HuH-7.5 (cell line): ENCODE measurements at places on chromosomes 5 and 9.

DNA sequence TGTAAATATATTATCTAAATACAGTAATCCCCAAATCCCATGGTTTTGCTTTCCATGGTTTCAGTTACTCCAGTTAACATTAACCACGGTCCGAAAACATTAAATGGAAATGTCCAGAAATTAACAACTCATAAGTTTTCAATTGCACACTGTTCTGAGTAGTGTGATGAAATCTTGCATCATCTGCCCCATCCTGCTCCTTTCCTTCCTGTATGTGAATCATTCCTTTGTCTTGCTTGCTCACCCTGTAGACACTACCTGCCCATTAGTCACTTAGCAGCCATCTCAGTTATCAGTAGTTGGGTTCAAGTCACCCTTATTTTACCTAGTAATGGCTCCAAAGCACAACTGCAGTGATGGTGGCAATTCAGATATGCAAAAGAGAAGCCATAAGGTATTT, 1568.5 kb upstream of the WWC1 start:
- DNase-seq, result no peak

- peak; percentile 29 for DNase-seq
Measured at GRCh38 chr5:61790678-61791077, 458.6 kb downstream of the ZSWIM6 start.

DNA sequence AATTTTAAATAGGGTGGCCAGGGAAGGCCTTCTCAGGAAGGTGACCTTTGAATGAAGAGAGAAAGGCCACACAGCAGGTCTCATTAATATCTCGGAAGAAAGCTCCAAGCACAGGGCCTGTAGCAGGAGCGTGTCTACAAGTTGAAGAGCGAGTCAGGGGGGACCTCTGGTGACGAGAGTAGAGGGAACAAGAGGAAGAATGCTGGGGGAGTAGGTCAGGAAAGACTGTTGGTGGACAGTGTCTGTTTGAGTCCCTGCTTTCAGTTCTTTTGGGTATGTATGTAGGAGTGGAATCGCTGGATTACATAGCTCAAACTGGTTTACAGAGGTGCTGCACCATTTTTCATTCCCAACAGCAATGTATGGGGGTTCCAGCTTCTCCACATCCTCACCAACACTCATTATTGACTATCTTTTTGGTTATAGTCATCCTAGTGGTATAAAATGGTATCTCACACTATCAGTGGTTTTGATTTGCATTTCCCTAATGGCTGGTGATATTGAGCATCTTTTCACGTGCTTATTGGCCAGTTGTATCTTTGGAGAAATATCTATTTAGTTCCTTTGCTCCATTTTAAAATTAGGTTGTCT, 55.8 kb downstream of the NUP214 start:
- no peak for DNase-seq

- no peak for DNase-seq
Measured at GRCh38 chr9:82938426-82939218, 124.3 kb downstream of the RASEF start.

GRCh38 chr5:65727491-65728156, 5.6 kb downstream of the NLN start:
- DNase-seq, result no peak

DNA sequence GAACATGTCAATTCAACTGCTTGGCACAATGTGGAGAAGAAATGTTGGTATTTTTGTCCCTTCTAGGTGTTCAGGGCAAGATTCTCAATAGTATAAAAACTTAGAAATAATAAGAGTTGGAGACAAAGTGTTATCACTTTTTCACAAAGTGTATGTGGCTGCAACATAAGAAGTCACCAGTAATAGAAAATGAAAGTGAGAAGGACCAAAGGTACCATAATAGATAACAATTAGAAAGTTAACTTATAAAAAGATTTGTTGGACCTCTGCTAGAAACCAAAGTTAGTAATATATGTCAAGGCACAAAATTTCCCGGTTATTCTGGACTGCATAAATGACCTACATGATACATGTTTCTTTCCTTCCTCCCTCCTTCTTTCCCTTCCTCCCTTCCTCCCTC, 1535.3 kb downstream of the EFNA5 start:
- no peak for DNase-seq

GRCh38 chr5:71836084-71836483, 117.0 kb downstream of the CARTPT start:
- DNase-seq, result no peak

DNA sequence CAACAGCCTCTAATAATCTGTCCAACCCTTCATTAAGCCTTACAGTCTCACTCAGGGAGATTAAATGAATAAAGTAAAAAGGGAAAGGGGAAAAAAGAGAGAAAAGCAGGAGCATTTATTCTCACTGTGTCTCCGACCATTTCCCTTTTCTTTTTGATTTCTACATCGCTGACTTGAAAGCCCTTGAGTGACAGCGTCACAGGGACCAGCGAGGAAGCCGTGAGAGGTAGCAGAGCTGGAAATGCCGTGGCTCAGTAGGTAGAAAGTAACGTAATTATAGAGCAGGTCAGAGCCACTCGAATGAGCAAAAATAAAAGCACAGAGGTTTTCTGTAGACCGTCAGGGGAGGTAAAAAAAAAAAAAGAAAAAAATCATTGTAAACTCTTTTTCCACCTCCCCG, 52.4 kb downstream of the ASS1 start:
- DNase-seq, result no peak

DNA sequence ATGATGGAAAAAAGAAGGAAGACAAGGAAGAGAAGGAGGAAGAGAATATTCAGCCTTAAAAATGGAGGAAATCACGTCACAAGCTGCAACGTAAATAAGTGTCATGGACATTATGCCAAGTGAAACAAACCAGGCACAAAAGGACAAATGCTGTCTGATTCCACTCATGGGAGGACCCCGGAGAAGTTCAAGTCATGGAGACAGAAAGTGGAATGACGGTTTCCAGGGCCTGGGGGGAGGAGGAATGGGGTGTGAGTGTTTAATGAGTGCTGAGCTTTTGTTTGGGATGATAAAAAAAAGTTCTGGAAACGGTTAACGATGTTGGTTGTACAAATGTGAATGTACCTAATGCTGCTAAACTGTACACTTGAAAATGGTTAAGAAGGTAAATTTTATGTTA, 439.5 kb downstream of the GADD45G start:
- DNase-seq, result no peak

DNA sequence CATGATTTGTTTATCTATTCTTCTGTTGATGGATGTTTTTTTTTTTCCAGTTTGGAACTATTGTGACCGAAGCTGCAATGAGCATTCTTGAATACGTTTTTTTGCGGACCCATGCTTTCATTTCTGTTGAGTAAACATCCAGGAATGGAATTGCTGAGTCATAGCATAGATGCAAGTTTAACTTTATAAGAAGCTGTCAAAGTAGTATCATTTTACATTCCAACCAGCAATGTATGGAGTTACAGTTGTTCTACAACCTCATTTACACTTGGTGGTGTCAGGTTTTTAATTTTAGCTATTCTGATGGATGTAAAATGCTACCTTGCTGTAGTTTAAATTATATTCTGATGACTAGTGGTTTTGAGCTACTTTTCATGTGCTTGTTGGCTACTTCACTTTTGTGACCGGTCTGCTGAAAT, 49.0 kb downstream of the NPR3 start:
- DNase-seq, result no peak

- no peak for DNase-seq
Measured at GRCh38 chr5:33438996-33439395, 1.8 kb upstream of the TARS1 start.

- DNase-seq, result no peak
Measured at GRCh38 chr5:179495906-179496455, 54.4 kb upstream of the RUFY1 start.

DNA sequence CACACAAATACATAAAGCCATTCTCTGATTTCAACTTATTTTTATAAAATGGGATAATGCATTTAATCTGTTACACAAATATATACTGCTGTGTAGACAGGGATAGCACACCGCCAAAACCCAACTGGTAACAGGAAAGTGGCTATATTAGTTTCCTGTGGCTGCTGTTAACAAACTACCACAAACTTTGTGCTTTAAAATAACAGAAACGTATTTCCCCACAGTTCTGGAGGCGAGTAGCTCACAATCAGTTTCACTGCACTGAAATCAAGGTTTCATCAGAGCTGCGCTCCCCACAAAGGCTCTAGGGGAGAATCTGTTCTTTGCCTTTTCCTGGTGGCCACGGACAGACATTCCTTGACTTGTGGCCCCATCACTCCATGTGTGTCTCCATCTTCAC, 94.0 kb downstream of the MLLT3 start:
- DNase-seq, result no peak

DNA sequence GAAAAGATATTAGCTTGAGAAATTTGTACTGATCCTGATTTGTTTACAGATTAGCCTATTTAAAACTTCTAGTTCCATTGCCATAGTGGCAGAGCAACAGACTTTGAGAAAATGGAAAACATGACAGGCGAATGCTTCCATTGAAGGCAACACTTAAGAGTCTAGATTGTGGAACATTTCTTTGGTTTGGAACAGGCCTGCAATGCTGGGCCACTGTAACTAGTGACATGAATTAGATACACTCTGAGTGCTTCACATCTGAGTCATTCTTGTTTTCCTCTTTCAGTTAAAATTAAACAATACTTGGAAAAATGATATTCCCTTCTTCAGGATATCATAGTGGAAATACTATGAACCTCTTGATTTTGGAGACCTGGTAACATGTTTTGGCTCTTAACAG, 453.6 kb upstream of the TUSC1 start:
- no peak for DNase-seq

DNA sequence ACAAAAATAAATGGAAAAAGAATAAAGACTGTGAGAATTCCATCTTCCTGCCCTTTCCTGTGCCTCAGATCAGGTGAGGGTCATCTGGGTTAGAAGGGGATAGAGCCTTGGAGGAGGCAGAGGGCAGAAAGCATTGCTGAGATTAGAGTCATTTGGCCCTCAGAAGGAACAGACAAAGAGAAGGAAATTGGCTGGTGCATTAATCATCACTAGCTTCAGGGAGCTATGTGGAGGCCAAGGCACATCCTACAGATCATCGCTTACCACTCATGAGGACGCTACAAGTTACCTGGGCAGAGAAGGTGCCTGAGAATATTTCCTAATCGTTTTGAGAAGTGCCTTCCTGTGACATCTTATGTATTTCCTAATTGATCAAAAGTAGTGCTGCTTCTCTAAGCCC, 74.5 kb downstream of the C7 start:
- no peak for DNase-seq

- no peak for DNase-seq
Measured at GRCh38 chr9:110455860-110456259, 118.2 kb upstream of the TXNDC8 start.

DNA sequence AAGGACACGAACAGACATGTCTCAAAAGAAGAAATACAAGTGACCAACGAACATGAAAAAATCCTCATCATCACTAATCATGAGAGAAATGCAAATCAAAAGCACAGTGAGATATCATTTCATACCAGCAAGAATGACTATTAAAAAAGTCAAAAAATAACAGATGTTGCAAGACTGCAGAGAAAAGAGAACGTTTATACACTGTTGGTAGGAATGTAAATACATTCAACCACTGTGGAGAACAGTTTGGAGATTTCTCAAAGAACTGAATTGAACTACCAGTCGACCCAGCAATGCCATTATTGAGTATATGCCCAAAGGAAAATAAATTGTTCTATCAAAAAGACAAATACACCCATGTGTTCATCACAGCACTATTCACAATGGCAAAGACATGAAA, 45.7 kb downstream of the FXN start:
- DNase-seq, result no peak

DNA sequence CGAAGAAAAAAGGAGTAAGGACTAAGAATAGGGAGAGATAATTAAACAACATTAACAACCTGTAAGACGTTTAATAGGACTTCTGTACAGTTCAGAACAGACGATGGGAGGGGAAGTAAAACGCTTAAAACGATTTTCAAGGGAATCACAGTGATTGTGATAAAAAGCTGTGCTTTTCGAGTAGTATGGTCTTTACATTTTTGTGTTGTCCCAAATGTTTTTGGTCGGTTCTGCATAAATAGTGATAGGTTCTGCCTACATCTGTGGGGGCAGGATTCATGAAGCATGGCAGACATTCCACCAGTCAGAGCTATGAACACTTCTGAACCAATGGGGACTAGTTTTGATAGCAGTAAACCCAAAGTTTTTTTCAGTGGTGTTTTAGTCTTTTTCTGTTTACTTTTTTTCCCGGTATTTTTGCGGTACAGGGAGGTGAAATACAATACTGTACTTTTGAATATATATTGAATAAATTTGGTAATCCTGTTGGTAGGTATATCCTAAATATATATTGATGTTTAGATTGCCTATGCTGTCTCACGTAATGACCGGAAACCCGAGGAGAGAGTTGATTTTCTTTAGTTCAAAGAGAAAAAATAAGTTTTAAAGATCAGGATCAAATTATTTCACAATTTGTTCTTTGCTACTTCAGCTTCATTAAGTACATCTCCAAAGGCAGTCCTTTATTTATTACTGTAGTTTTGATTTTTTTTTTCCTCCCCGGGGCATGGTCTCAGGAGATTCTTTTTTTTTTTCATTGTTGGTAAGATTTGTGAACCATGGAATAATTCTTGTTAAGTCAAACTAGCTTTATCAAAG, 1.3 kb downstream of the ERBIN start:
- peak; percentile 37 for DNase-seq

- DNase-seq, result no peak
Measured at GRCh38 chr9:79353856-79354520, 217.8 kb upstream of the TLE4 start.
